ENCODE measurements at places on chromosomes 12 and 14.
A peak's percentile ranks its signal among the peaks of the same experiment; 100 is the strongest.

DNA sequence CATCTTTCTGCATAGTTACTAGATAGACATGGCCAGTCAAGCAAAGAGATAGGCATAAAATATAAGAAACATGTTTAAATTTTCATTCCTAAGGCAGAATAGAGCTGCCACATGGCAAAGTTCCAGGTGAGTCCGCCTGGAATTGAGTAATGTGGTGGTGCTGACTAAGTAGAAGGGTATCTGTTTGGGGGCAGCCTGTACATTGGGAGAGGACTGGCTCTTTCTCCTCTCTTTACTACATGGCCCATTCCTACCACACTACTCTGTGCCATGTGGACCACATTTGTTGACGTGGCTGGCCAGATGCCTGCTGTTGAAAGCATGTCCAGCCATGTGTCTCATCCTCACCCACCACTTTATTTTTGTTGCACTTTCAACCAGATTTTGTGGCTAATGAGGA lies 354.0 kb downstream of the ETNK1 start:
- no peak overlapping the region for H3K4me3 ChIP-seq
- no peak overlapping the region for H3K27ac ChIP-seq
- H3K36me3 ChIP-seq: no peaks in the 10 kb centered on the region
- peak; percentile 47 for DNase-seq

DNA sequence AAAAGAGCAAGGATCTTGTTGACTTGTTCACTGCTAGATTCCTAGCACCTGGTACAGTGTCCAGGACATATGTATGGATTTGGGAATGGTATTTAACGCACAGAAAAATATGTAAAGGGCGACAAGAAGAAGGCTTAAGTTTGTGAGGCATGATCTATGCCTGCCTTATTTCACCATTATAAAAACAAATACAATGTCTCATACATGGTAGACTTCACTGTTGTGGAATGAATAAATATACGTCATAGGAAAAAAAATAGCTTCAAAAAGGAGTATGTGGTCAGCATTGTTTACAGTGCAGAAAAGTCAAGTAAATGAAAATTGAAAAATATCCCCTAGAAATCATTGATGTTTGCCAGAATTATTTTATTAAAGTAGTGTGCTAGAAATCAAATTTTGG lies 30.0 kb downstream of the HCFC2 start:
- no peak for DNase-seq
- no peaks in the 10 kb centered on the region for H3K27me3 ChIP-seq
- no peaks in the 10 kb centered on the region for H3K4me1 ChIP-seq
- peaks cover 2% of the 10 kb centered on the region for H3K36me3 ChIP-seq
- no peak overlapping the region for H3K27ac ChIP-seq
- no peak overlapping the region for H3K4me3 ChIP-seq

DNA sequence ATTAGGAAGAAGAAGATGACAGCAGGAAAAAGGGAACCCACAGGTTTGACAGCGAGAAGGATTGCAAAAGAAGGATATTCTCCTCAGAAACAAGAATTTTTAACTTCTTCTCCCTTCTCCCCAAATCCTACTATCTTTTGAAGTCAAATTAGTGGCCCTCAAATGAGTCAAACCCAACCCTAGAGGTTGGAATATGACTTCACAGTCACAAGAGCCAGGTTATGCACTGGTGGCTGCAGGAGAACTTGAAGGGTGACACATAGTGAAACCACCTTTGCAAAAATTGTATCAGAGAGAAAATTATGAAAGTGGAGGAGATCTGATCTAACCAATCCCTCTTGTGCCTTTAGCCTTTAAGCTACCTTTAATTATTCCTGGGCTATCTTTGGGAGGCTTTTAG lies 386.2 kb upstream of the CCDC196 start:
- H3K27ac ChIP-seq: no peak overlapping the region
- no peaks in the 10 kb centered on the region for H3K36me3 ChIP-seq
- no peak overlapping the region for H3K4me3 ChIP-seq
- no peak for DNase-seq

DNA sequence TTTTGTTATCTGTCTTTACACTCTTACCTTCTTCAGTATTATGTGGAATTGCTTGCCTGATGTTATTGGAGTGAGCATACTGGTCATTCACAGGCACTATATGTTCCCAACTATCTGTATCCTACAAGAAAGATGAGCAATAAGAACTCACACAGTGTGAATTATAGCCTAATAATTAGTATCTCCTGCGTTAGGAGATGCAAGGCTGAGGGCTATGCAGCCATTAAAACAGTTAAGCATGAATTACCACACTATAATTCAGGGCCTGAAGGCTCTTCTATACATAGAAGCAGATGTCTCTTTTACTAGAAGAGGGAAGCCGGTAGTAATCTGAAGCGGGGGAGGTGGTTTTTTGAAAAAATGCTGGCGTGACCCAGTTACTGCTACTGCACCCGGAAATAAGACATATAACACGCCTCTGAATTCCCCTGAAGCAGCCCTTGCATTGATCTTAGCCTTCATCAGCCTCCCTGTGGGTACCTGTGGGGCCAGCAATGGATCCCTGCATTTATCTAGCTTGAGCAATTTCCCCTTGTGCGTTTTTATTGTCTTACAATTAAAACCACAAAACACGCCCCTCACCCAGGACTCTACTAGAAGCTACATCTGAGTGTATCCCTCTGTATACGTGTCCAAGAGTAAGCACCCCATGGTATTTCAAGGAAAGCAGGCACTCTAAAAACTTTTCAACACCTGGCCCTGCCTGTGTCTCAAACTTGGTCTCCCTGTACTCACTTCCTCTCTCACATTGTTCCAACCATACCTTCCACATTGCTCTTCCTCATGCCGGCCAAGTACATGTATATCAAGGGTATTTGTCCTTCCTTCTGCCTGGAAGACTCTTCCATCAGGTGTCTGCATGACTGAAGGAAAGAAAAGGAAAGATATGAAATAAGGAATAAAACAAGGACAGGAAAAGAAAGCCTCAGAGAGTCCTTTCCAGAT lies 210.9 kb upstream of the ARID2 start:
- no peak overlapping the region for H3K4me3 ChIP-seq
- no peaks in the 10 kb centered on the region for H3K36me3 ChIP-seq
- no peak for DNase-seq
- H3K27me3 ChIP-seq: no peaks in the 10 kb centered on the region
- no peaks in the 10 kb centered on the region for H3K4me1 ChIP-seq

- H3K27me3 ChIP-seq: no peaks in the 10 kb centered on the region
- peaks cover 7% of the 10 kb centered on the region for H3K4me1 ChIP-seq
- no peaks in the 10 kb centered on the region for H3K36me3 ChIP-seq
- no peak overlapping the region for H3K4me3 ChIP-seq
These were observed 118.3 kb downstream of the MED13L start for GRCh38 chr12:116159175-116159574.

GRCh38 chr12:52395761-52396434 lies 10.2 kb downstream of the KRT82 start:
- H3K27me3 ChIP-seq: no peaks in the 10 kb centered on the region
- no peaks in the 10 kb centered on the region for H3K36me3 ChIP-seq
- H3K4me1 ChIP-seq: no peaks in the 10 kb centered on the region
- no peak overlapping the region for H3K4me3 ChIP-seq

DNA sequence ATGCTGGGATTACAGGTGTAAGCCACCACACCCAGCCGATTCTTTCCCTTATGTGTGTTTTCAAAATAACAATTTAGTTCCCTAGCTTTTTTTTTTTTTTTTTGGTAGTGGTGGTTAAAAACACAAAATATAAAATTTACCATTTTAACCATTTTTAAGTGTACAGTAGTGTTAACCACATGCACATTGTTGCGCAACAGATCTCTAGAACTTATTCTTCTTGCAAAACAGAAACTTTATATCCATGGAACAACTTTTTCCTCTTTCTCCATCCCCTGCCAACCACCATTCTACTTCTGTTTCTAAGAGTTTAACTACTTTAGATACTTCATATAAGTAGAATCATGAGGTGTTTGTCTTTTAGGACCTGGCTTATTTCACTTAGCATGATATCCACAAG lies 1.1 kb upstream of the NDUFA12 start:
- H3K27me3 ChIP-seq: no peaks in the 10 kb centered on the region
- no peak overlapping the region for H3K27ac ChIP-seq
- no peaks in the 10 kb centered on the region for H3K4me1 ChIP-seq
- no peak overlapping the region for H3K4me3 ChIP-seq
- DNase-seq: no peak
- H3K36me3 ChIP-seq: no peaks in the 10 kb centered on the region

DNA sequence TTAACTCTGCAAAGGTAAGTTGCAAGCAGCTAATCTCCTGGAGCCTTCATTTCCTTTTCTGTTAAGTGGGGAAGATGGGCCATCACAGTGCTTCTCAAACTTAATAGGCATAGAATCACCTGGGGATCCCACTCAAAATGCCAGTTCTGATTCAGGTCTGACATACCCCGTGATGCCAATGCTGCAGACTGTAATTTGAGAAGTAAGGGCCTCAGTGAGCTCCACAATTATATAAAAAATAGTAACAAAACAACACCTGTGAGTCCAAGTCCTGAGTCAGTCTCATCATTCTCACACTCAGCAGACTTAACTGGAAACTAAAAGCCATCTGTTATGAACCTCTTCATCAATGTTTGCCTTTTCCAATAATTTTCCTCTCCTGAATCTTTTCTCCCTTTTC lies 10.8 kb upstream of the PSMA6 start:
- DNase-seq: no peak
- H3K27me3 ChIP-seq: no peaks in the 10 kb centered on the region
- peaks cover 4% of the 10 kb centered on the region for H3K36me3 ChIP-seq
- no peak overlapping the region for H3K27ac ChIP-seq
- H3K4me1 ChIP-seq: no peaks in the 10 kb centered on the region

GRCh38 chr14:55221186-55221585 lies 29.8 kb upstream of the DLGAP5 start:
- H3K36me3 ChIP-seq: no peaks in the 10 kb centered on the region
- H3K4me3 ChIP-seq: no peak overlapping the region
- H3K27me3 ChIP-seq: no peaks in the 10 kb centered on the region
- no peak overlapping the region for H3K27ac ChIP-seq

GRCh38 chr14:97851428-97851995 lies 1054.3 kb downstream of the VRK1 start:
- peaks cover 4% of the 10 kb centered on the region for H3K27me3 ChIP-seq
- no peaks in the 10 kb centered on the region for H3K36me3 ChIP-seq
- DNase-seq: no peak
- no peak overlapping the region for H3K27ac ChIP-seq
- H3K4me3 ChIP-seq: no peak overlapping the region

GRCh38 chr12:118237052-118237665 lies 101.2 kb downstream of the PEBP1 start:
- H3K27ac ChIP-seq: no peak overlapping the region
- no peak for DNase-seq
- H3K27me3 ChIP-seq: no peaks in the 10 kb centered on the region
- H3K4me3 ChIP-seq: no peak overlapping the region
- H3K36me3 ChIP-seq: no peaks in the 10 kb centered on the region

GRCh38 chr14:52233693-52234092 lies 33.8 kb upstream of the PTGDR start:
- H3K4me1 ChIP-seq: no peaks in the 10 kb centered on the region
- H3K27ac ChIP-seq: no peak overlapping the region
- H3K36me3 ChIP-seq: no peaks in the 10 kb centered on the region
- H3K27me3 ChIP-seq: no peaks in the 10 kb centered on the region
- no peak for DNase-seq
- H3K4me3 ChIP-seq: no peak overlapping the region

GRCh38 chr12:24379861-24380521 lies 430.5 kb upstream of the SOX5 start:
- H3K27me3 ChIP-seq: no peaks in the 10 kb centered on the region
- peaks cover 2% of the 10 kb centered on the region for H3K4me1 ChIP-seq
- H3K27ac ChIP-seq: no peak overlapping the region
- DNase-seq: no peak
- H3K36me3 ChIP-seq: no peaks in the 10 kb centered on the region
- no peak overlapping the region for H3K4me3 ChIP-seq

GRCh38 chr14:52279408-52279807 lies 11.9 kb downstream of the PTGDR start:
- no peaks in the 10 kb centered on the region for H3K36me3 ChIP-seq
- H3K27me3 ChIP-seq: no peaks in the 10 kb centered on the region
- no peak overlapping the region for H3K4me3 ChIP-seq
- no peaks in the 10 kb centered on the region for H3K4me1 ChIP-seq
- H3K27ac ChIP-seq: no peak overlapping the region

- H3K4me3 ChIP-seq: no peak overlapping the region
- no peak for DNase-seq
- no peaks in the 10 kb centered on the region for H3K36me3 ChIP-seq
- no peaks in the 10 kb centered on the region for H3K4me1 ChIP-seq
- no peaks in the 10 kb centered on the region for H3K27me3 ChIP-seq
These were observed 77.2 kb upstream of the EGLN3 start for GRCh38 chr14:34027990-34028495.

DNA sequence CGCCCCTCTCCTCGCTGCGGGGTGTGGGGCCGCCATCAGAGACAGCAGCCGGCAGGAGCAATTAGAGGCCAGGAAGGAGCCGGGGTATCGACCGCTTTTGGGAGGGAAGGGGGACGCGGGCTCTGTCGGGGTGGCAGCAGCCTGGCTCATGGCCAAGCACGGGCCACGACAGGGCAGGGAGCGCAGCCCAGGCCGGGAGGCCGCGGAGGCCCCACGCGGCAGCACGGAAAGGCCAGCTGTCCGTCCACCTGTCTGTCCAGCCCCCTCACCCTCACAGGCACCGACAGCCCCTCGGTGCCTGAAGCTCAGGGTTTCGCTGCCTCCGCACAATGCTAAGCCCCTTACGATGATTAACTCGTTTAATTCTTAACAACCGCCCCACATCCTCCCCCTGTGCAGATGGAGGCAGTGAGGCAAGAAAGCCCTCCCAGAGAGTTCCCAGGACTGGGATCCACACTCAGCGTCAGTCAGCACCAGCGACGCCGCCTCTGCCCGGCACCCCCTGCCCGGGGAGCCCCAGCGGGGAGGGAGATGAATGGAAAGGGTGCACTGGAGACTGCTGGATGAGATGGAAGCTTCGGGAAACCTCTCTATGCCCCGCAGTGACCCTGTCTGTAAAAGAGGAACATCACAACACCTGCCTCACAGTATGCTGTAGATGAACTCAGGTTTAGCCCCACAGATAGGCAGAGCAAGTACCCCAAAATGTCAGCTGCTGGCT lies 23.7 kb downstream of the NCOR2 start:
- no peaks in the 10 kb centered on the region for H3K36me3 ChIP-seq
- no peak overlapping the region for H3K27ac ChIP-seq
- H3K4me3 ChIP-seq: no peak overlapping the region

DNA sequence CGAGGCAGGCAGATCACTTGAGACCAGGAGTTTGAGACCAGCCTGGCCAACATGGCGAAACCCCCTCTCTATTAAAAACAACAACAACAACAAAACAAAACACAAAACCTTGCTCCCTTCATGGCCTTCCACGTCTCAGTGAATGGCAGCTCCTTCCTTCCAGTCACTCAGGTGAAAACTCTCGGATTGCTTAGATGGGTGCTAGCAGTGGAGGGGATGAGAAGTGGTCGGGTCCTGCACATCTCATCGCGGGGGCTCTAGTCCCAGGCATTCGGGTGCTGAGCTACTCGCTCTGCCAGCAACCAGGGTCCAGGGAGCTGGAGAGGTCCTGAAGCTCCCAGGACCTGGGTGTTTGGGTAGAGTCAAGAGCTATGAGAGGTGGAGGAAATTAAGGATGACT lies 7.7 kb downstream of the SLC6A13 start:
- no peaks in the 10 kb centered on the region for H3K4me1 ChIP-seq
- H3K27me3 ChIP-seq: no peaks in the 10 kb centered on the region
- no peak for DNase-seq
- H3K27ac ChIP-seq: no peak overlapping the region
- no peaks in the 10 kb centered on the region for H3K36me3 ChIP-seq

- no peak for DNase-seq
- H3K4me1 ChIP-seq: no peaks in the 10 kb centered on the region
- no peak overlapping the region for H3K27ac ChIP-seq
These were observed 418.3 kb downstream of the MED13L start for GRCh38 chr12:115859231-115859630.
